NCI-H460 (cell line): ENCODE measurements at places on chromosomes 1 and 21.

DNA sequence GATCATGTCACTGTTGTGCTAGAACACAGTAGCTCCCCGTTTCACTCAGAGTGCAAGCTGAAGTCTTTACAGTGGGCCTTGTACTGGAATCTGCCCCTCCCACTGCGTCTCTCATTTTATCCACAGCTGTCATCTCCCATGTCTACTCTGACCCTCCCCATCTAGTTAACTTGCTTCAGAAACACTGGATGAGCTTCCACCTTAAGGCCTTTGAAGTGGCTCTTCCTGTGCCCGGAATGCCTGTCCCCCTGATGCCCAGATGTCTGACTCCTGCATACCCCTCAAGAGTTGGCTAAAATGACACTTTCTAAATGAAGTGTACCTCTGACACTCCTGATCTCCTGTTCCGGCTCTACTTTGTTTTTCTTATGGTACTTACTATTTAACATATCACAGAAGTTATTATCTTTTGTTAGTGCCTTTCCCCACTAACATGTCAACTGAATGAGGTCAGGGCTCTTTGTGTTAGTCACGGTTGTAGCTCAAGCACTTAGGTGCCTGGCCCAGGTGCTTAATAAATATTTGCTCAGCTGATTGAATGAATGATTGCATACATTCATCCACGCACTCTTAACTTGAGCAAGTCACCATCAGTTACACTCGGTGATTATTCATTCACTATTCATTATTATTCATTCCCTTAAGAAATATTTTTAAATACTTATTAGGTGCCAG is 13.3 kb downstream of the ARV1 start:
- no peak for DNase-seq

DNA sequence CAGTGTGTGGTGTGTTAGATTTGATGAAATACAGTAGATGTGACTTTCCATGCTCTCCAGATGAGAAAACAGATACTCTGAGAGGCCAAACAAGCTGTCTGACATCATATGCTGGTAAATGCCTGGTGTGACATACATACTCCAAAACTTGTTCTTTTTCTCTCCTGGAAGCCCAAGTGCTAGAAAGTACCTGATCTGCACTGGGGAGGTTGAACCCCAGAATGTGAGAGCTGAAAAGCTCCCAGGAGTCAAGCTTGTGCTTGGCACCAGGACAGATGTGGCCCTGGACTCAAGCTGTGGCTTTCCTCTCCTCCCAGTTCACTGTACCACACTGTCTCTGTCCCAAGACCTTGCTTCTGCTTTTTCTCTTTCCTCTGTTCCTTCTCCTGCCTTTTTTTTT is 389.0 kb upstream of the USP24 start:
- no peak for DNase-seq

DNA sequence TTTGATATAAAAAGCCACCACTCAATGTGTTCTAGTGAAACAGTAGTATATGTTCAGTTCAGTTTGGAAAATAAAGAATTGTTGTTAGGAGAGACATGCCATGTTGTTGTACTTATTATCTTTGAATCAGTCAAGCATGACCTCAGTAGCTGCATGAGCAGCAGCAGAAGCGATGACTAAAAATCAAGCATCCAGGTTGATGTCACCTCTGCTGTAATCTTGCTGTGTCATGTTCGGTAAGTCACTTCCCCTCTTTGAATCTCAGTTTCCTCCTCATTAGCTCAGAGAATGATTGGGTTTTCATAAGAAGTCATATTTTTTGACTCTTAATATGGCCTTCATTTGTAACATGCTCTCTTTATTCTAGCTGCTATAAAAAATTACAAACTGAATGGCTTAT is 428.4 kb upstream of the B3GALT2 start:
- DNase-seq, result peak; percentile 66

- DNase-seq, result no peak
Observed at GRCh38 chr1:11841245-11842153, 6.1 kb downstream of the NPPA start.

GRCh38 chr1:210262167-210262896 is 29.7 kb downstream of the SERTAD4 start:
- DNase-seq, result no peak
